Psoas muscle (tissue), 8 donors: ENCODE measurements at places on chromosomes 11 and 22. TPM values are rescaled to one million over a fixed set of nuclear protein-coding genes. Genes with fewer than 3 reads are reported as not detected.

DNA sequence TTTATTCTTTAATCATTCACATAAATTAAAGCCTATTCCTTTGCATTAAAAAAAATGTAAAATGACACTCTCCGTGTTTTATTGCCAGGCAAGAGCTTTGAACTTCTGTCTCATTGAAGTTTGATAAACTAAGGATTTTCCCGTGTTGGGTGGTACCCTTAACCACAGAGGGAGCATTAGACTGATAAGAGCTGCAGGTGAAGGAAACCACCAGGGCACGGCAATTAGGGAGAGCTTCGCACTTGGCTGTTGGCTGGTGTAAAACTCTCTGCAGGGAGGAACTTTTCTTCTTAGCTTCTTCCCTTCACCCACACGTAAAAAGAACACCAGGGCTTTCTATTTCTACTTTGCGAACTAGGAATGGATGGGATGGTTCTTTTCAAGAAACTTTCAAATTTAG, 47.0 kb downstream of the CSTPP1 start:
- H3K27ac ChIP-seq, result no peak overlapping the region
- no peak overlapping the region for H3K4me3 ChIP-seq
- no peaks in the 10 kb centered on the region for H3K4me1 ChIP-seq
- no peak for DNase-seq
- H3K36me3 ChIP-seq, result no peaks in the 10 kb centered on the region

DNA sequence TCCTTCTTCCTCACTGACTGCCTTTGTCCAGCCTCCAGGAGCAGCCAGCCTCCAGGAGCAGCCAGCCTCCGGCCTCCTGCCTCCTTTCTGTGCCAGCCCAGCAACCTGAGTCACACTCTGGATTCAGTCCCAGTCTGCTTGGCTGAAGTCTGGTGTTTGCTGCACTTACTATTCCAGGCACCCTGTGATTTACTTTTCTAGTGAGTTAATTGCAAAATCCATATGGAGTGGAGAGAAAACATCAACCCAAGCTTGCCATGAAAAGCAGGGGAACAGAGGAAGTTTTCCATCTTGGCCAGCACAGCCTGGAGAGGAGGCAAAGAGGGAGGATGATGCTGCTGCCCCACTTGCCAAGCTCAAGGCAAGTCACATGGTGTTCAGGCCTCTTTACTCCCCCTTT, 400.5 kb downstream of the TENM4 start:
- H3K36me3 ChIP-seq, result no peaks in the 10 kb centered on the region
- DNase-seq, result no peak
- H3K27me3 ChIP-seq, result no peaks in the 10 kb centered on the region
- no peaks in the 10 kb centered on the region for H3K4me1 ChIP-seq
- no peak overlapping the region for H3K27ac ChIP-seq
- no peak overlapping the region for H3K4me3 ChIP-seq

Gene DCHS1
- 5.0 TPM for total RNA-seq

DNA sequence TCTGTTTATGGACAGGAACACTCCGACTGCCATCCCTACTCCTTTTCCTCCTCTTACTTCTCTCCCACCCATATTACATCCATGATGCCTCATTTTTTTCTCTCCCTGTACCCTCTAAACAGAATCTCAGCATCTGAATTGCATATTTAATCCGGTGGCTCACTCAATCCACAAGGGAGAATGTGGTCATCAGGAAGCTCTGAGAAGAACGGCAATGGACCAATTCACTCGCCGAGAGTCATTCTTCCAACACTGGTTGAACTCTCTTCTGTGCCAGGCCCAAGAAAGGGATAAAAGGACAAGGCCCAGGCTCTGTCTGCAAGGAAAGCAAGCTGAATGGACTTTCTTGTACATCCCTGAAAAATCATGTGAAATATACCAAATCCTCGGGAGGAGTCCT, 15.9 kb downstream of the MAP6 start:
- H3K36me3 ChIP-seq, result no peaks in the 10 kb centered on the region
- no peak overlapping the region for H3K27ac ChIP-seq
- no peaks in the 10 kb centered on the region for H3K4me1 ChIP-seq
- no peaks in the 10 kb centered on the region for H3K27me3 ChIP-seq

DNA sequence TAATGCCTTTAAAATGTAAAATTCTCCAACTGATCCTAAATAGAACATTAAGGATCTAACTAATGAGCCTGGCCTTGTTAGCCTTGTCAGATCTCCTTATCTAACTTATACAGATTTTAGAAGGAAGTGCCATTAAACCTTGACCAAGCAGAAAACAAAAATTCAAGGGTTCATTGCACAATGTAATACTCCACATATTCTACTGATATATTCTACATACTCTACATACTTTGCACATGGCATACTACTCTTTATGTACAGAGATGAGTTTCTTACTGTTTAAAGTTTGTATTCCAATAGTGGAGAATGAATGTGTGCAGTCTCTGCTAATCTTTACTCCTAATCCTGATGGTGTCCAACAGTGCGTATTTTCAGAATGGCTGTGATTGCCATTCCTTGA, 297.2 kb downstream of the LUZP2 start:
- DNase-seq, result no peak
- peaks cover 2% of the 10 kb centered on the region for H3K27me3 ChIP-seq
- no peak overlapping the region for H3K4me3 ChIP-seq
- H3K36me3 ChIP-seq, result no peaks in the 10 kb centered on the region
- H3K4me1 ChIP-seq, result no peaks in the 10 kb centered on the region

GRCh38 chr11:132134322-132134721, 763.9 kb downstream of the NTM start:
- no peak for DNase-seq
- H3K36me3 ChIP-seq, result no peaks in the 10 kb centered on the region
- H3K4me1 ChIP-seq, result no peaks in the 10 kb centered on the region
- no peaks in the 10 kb centered on the region for H3K27me3 ChIP-seq

Gene HBE1
- not detected for total RNA-seq

DNA sequence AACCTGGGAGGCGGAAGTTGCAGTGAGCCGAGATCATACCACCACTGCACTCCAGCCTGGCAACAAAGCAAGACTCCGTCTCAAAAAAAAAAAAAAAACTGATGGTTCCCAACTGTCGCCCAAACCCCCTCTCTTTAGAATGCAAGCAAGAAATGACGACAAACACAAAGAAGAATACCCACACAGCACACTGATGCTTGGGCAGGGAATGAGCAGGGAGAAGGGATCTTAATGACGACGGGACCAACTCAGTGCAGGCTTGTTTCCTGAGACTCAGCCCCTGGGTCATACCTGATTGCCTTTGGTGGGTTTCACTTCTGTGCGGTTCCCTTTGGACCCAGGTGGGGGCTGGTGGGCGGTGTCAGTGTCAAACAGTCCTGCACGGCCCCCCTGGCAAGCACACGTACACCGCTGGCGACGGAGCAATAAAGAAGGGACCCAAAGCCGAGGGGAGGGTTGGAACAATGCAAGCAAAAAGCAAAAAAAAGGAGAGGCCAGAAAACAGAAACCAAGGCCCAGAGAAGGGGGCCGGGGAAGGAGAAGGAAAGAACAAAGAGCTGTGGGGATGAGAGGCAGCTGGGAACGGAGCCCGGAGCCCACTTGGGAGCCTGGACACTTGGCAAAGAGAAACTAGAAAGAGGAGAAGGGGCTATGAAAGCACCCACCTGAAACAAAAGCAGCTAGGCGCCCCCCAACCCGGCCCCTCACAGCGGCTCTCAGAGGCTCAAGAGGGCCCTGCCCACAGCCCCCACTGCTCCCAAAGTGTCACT, 99.6 kb downstream of the CELSR1 start:
- no peak overlapping the region for H3K4me3 ChIP-seq
- H3K36me3 ChIP-seq, result no peaks in the 10 kb centered on the region
- no peaks in the 10 kb centered on the region for H3K4me1 ChIP-seq

- DNase-seq, result peak; percentile 44
- no peaks in the 10 kb centered on the region for H3K36me3 ChIP-seq
- peak overlapping the region; percentile 11 for H3K27ac ChIP-seq
- H3K4me1 ChIP-seq, result peaks cover 84% of the 10 kb centered on the region
- no peak overlapping the region for H3K4me3 ChIP-seq
These were observed 9.4 kb downstream of the HIPK3 start for GRCh38 chr11:33266393-33267215.

Gene CARD10
- 4.4 TPM for total RNA-seq

- peaks cover 6% of the 10 kb centered on the region for H3K27me3 ChIP-seq
- H3K27ac ChIP-seq, result no peak overlapping the region
- H3K4me3 ChIP-seq, result no peak overlapping the region
- H3K36me3 ChIP-seq, result no peaks in the 10 kb centered on the region
- H3K4me1 ChIP-seq, result no peaks in the 10 kb centered on the region
These were observed 140.8 kb upstream of the ZBED5 start for GRCh38 chr11:10998674-10999073.

DNA sequence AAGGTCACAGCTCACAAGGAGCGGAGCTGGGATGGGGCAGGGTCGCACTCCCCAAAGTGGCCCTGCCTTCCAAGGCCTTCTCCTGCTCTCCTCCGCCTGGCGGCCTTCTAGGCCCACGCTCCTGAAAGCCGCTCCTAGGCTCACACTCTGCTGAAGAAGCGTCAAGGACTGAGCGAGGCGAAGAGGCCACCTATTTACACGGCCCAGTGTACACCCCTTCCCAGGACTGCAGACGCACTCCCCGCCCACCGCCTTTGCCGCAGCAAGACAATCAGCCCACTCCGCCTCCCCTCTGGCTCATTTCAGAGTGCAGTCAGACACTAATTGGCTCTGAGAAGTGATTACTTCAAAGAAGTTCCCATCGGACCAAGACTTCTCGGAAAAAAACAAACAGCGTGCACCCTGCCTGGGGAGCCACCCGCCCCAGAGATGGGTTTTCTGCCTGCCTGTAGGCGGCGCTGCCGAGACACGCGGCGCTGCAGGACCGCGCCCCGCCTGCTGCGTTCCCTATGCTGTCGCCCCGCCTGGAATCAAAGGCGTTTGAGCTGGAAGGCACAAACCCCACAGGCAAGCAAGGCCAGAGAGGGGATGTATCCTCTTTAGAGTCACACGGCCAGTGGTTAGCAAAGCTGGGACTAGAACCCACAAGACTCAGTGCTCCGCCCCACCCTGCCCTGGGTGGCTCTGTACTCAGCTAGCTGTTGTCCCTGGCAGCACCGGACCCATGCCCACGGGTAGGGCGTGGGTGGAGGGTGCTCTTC, 414.8 kb downstream of the BUD13 start:
- no peaks in the 10 kb centered on the region for H3K4me1 ChIP-seq
- no peaks in the 10 kb centered on the region for H3K27me3 ChIP-seq
- no peak for DNase-seq
- no peaks in the 10 kb centered on the region for H3K36me3 ChIP-seq
- H3K27ac ChIP-seq, result no peak overlapping the region

DNA sequence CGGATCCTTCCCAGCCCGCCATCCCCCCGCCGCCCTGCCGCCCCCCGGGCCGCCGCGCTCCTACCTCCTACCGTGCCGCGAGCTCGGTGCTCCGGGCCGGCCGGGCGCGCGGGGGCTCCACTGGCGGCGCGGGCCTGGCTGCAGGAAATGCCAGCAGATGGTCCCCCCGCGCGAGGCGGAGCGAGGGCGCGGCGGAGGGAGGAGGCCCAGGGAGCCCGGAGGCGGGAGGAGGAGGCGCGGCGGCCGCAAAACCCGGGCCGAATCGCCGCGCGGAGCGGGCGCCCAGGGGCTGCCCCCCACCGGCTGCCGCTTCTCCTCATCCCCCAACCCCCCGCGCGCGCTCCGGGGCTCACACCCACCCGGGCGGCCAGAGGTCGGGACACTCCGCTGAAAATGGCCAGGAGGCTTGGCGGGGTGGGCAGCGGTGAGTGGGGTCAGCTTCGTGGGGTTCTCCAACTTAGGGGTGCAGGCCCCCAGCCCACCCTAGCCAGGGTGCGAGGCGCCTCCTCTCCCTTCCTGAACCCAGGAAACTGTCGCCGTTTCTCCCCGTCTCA, at the start of gene OSBPL5:
Gene OSBPL5, minus strand, starts transcription at position 159 of the 554 bp plus-strand sequence. CDS start 36,162 bp downstream, outside the sequence.
- H3K4me1 ChIP-seq, result peaks cover 48% of the 10 kb centered on the region
- H3K36me3 ChIP-seq, result no peaks in the 10 kb centered on the region
- DNase-seq, result peak; percentile 81
- H3K27ac ChIP-seq, result peak within 1 kb of the TSS; percentile 64
- no peaks in the 10 kb centered on the region for H3K27me3 ChIP-seq
- H3K4me3 ChIP-seq, result peak within 1 kb of the TSS; percentile 84

GRCh38 chr11:17434108-17434507, 42.5 kb downstream of the ABCC8 start:
- H3K36me3 ChIP-seq, result no peaks in the 10 kb centered on the region
- no peaks in the 10 kb centered on the region for H3K27me3 ChIP-seq
- H3K4me3 ChIP-seq, result no peak overlapping the region

- no peaks in the 10 kb centered on the region for H3K27me3 ChIP-seq
- no peaks in the 10 kb centered on the region for H3K4me1 ChIP-seq
- no peak for DNase-seq
- no peak overlapping the region for H3K27ac ChIP-seq
- H3K36me3 ChIP-seq, result no peaks in the 10 kb centered on the region
These were observed 36.1 kb downstream of the CDON start for GRCh38 chr11:126026579-126026978.

DNA sequence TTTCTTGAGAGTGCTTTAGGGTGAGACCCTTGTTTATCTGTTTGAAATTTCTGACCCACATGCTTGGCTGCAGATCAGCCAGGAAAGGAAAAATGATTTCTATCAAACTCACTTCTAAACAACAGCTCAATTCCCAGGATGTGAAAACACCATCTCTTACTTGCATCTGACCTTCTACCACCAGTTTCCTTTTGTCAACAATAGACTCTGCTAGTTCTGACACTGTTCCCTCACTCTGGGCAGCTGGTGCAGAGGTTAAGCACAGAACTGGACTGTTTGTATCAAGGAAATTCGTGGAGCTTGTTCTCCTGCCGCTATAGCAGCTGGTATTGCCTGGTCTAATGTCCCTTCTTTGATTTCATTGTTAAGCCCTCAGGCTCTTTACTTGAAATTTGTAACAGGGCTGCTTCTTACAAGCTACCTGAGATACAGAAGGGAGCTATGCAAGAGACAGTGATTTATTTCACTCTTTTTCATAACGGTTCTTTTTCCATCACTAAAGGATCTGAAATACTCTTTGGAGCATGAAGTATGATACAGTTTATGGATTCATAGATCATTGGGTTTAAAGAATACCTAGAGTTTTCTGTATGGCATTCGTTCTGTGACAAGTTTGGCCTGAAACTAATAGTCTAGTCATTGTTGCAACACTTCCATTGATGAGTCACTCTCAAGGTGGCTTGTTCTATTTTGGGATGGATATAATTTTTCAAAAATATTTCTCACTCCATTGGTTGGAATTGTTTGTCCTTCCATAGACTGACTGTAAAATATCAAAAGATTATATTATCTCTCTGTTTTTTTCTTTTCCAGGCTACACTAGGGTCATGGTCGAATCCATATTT, 178.2 kb upstream of the ZC3H12C start:
- DNase-seq, result no peak
- peak overlapping the region; percentile 22 for H3K4me3 ChIP-seq
- no peaks in the 10 kb centered on the region for H3K27me3 ChIP-seq
- H3K4me1 ChIP-seq, result peaks cover 16% of the 10 kb centered on the region

Gene OR52A1
- total RNA-seq, result not detected

- peak overlapping the region; percentile 64 for H3K4me3 ChIP-seq
- no peak for DNase-seq
- peaks cover 13% of the 10 kb centered on the region for H3K27me3 ChIP-seq
These were observed 1.4 kb downstream of the CLDN5 start for GRCh38 chr22:19522881-19523239.

DNA sequence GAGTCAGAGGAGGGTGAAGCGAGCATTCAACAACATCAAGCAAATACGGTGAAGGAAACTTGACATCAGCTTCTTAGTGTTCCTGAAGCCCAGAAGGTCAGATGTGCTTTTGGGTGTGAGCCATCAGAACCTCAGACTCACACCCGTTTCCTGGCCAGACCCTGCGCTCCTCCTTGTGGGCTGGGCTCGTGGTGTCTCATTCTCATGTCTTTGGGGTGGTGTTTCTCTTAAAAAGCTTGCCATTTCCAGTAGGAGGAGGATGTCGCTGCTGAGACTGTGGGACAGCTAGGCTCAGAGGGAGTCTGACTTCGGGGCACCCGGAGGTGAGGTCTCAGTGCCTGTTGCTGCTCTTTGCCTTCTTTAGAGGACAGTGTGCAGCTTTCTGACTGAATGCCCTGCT, 24.2 kb downstream of the PPFIBP2 start:
- no peaks in the 10 kb centered on the region for H3K27me3 ChIP-seq
- peak; percentile 73 for DNase-seq
- no peak overlapping the region for H3K4me3 ChIP-seq
- no peaks in the 10 kb centered on the region for H3K36me3 ChIP-seq
- no peak overlapping the region for H3K27ac ChIP-seq
- peaks cover 37% of the 10 kb centered on the region for H3K4me1 ChIP-seq
